SJSA1 (cell line): ENCODE measurements at places on chromosomes 1 and 21.

- DNase-seq, result no peak
These were observed 71.6 kb downstream of the IVNS1ABP start for GRCh38 chr1:185245466-185245865.

GRCh38 chr1:22259551-22260282 is 116.8 kb upstream of the WNT4 start:
- DNase-seq, result no peak

DNA sequence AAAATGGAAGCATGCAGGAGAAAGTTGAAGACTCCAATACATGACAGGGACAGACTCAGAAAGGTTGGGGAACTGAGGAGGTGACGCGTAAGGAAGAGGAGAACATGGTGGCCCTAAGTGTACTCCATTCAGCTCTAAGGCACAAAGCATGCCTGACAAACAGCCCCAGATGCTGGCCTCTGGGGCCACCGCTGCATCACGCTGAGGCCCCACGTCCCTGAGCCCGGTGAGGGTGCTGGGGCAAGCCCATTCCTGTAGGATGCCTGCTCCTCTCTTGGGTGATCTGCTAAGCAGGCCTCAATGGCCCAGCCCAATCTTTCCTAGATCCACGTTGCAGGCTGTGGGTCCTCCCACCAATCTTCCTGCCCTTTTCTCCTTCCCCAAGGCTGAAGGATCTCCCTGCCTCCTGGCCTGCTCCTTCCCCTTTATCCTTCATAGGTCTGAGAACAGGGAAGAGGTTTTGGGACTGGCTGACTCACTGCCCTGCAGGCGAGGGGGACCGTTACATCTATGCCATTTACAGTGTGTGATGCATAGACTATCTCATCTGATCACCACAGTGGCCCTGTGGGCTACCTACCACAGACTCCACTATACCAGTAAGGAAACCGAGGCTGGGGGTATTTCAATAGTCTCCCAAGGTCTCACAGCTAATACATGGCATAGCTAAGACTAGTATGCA is 16.8 kb upstream of the NID1 start:
- DNase-seq, result no peak

DNA sequence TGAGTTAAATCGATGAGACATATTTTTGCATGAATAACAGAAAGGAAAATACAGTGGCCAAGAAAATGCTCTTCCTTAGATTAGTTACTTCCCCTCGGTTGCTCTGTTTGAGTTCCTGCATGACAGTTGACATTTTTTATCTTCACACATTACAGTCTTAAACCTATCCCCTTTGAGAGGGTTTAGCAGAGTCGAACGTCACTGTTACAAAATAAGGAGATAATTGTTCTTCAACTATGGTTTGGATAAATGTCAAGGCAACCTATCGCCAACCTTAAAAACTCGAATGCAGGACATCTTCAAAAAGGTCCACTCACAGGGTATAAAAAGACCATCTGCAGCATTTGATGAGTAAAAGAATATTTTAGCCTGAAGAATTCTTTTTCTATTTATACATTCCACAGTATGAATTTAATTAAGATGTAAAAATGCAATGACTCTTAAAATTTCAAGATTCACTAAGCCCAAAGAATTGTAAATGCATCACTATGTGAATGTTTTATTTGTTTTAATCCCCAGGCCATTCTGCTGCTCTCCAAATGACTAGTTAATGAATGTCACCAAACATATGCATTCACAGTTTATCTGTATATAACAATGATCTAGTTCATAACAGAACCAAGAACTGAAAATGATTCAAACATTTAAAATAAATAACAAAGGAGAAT is 68.9 kb upstream of the COL11A1 start:
- no peak for DNase-seq

DNA sequence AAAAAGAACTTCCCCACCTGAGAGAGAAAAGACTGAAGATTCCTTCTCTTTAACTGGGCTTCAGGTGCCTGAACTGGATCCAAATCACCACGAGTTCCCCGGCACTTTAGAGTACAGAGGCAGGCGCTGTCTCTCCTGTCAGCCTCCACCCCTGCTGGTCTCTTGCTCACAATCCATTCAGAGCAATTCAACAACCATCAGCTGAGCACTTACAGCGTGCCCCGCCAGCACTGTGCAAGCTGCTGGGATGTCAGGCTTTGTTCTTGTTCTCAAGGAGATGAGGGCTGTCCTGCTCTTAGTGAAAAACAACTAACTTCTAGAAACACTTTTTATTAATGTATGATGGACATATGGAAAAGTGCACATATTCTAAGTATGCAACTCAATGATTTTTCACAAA is 68.7 kb upstream of the VAMP3 start:
- DNase-seq, result no peak

DNA sequence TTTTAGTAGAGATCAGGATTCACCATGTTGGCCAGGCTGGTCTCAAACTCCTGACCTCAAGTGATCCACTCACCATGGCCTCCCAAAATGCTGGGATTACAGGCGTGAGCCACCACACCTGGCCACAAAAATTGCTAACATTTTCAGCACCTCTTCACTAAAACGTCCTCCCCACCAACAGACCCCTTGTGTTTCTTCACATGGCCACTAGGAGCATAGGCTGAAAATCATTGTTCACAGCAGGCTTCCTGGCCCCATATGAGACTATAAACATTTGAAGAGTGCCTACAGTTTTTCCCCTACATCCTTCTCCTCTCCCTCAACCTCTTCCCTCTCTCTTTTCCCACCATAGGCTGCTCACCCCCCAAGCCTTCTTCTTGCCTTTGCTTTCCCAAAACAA is 28.0 kb upstream of the SFPQ start:
- no peak for DNase-seq

DNA sequence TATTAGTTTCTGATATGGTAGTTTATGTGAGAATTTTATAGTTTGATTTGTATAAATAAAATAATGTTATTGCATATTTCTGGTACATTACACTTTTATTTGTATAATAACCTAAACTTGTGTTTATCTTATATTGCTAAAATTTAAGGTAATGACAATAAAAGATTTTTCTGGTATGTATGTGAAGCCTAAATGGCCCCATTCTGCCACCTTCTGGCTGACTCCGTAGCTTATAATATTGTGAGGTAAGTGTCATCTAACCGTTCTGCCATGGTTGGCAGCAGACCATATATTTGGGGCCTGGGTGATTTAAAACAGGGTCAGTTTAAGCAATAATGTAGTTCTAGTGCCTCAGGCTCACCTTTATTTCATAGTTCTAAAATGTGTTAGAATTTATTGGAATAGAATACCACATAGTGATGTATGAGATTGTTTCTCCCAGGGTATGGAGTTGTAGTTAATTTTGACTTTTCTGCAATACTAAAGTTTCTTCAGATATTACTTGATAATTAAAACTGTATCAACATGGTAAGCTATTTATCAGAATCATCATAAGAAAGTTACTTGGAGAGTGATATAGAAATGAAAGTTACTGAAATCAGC is 21.2 kb upstream of the PRKACB start:
- peak; percentile 30 for DNase-seq
